GF-D8 (cell line): ENCODE measurements at places on chromosomes 13 and 19.
A peak's percentile ranks its signal among the peaks of the same experiment; 100 is the strongest.

DNA sequence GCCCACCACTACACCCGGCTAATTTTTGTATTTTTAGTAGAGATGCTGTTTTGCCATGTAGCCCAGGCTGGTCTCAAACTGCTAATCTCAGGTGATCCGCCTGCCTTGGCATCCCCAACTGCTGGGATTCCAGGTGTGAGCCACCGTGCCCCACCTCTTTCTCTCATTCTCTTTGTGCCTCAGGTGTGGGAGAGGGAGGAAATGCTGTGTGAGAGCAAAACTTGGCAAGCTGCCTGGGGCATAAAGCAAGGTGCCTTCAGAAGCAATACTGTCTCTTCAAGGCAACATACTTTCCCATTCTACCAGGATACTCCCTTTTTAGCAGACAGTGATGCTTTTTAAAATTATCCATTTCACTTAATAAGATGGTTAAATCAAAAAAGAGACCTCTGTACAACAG, 53.2 kb upstream of the RFC3 start:
- DNase-seq: no peak

- DNase-seq: no peak
These were observed 33.0 kb upstream of the VSTM2B start for GRCh38 chr19:29492769-29493168.

GRCh38 chr19:51971624-51972023, 15.0 kb downstream of the ZNF350 start:
- no peak for DNase-seq

- DNase-seq: no peak
These were observed 8.5 kb upstream of the CEACAM5 start for GRCh38 chr19:41699968-41700323.

GRCh38 chr13:40208517-40208916, 457.9 kb downstream of the FOXO1 start:
- DNase-seq: no peak

- DNase-seq: no peak
These were observed 2.1 kb downstream of the MCOLN1 start for GRCh38 chr19:7524523-7524922.

GRCh38 chr13:90793261-90793820, 554.1 kb upstream of the MIR17HG start:
- no peak for DNase-seq

DNA sequence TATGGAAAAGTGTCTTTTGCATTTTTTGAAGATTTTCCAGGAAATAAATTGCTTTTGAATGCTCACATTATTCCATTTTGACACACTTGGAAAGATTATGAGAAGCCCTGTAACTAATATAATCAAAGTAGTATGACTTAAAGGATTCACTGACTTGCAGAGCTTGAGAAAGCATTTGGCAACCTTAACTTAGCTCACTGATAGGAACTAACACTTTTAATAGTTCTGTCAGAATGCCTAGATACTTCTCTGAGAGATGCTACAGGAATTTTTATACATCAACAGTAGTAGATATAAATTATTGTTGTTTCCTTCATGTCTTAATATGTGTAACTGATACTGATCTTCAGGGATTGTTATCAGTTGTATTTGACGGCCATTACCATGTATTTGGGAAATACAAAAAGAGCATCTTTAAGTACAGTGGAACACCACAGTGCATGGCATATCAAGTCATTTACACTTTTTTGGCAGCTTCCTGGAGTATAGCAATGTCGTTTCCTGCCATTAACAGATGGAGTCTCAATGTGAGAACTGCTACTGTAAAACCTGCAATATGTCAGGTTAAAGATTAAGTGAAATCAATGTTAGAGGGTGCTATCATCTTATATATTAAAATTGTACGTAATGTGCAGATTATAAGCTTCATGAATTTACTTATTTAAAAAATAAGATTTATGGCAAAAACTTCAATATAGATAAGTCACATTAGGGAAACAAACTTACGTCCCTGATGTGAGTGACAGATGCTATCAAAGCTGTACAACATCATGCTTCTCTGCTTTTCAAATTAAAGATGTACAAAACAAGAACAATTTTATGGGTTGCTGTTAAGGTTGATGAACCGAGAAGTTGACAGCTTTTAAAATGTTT, 1159.8 kb upstream of the MIR17HG start:
- no peak for DNase-seq

DNA sequence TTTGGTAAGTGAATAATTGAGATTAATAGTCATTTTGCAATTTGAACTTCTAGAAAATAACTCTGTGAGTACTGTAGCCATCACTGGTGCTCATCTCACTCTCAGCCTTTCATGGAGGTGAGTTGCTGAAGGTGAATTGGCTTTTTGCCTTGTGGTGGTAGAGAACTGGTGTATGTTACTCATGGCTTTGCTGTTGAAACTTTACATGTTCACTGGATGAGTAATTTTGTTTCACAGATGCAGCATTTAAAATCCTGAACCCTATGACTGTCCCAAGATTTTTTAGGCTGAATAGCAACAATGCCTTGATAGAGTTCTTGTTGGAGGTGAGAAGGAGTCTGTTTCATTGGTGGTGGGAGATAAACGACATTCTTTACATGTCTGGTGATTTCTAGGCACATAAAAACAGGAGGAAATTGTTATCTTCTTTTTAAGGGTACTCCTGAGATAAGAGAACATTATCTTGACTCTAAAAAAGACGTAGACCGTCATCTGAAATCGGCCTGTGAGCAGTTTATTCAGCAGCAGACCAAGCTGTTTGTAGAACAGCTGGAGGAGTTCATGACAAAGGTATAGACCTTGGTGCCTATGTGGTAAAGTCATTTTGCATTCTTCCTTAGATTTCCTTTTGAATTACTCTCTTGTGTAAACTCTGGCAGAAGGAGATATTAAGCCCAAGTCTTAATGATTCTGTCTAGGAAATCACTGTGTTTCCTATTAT, 53.9 kb downstream of the COG3 start:
- no peak for DNase-seq

- DNase-seq: peak; percentile 45
These were observed 3.6 kb upstream of the HPN start for GRCh38 chr19:35037716-35038622.

- DNase-seq: peak; percentile 45
These were observed 10.9 kb downstream of the APOC1 start for GRCh38 chr19:44925114-44925891.

DNA sequence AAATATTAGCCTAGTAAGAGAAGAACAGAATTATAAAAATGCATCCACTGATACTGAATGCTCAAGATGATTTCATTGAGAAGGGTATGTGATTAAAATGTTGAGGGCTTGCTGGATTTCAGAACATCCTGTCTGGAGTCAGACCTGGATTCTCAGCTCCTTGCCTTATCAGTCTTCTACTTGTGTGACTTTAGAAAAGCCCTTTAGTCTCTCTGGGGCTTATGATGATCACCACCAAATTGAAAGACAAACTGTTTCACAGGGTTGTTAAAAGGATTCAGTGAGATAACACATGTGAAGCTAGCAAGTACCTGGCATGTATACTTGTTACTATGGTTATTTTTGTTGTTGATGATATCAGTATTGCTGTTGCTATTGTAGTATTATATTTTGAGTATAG, 118.4 kb downstream of the GPC6 start:
- DNase-seq: no peak

DNA sequence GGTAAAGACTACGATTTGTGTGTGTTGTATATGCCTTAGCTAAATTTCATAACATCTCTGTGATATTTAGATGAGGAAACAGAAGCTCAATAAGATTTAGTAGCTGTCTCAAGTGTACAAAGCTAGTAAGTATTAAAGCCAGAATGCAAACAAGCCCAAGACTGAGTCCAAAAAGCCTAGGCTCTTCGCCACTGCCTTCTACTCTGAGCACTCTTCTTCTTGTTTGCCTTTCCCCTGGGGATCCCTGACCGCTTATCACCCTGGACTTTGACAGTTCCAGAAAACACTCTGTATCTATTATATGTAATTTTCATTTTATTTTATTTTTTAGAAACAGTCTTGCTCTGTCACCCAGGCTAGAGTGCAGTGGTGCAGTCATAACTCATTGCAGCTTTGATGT, 5.8 kb downstream of the TM9SF2 start:
- no peak for DNase-seq

GRCh38 chr19:1088416-1089010, 6.7 kb downstream of the POLR2E start:
- DNase-seq: no peak

- DNase-seq: no peak
These were observed 56.2 kb upstream of the UBE2L5 start for GRCh38 chr13:30366088-30366487.

DNA sequence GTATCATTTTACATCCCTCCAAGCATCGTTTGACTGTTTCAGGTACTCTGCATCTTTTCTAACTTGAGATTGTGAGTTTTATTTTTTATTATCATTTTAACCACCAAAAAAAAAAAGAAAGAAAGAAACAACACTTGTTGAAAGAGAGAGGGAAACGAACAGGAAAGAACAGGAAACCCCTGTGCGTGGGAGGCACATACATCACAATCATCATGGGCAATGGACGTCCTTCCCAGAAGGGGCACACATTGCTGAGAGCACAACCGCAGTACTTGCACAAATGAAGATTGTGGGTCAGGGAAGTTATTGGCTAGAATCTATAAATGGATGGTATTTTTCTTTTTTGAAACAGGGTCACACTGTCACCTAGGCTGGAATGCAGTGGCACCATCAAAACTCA, 1.7 kb downstream of the CLC start:
- no peak for DNase-seq

DNA sequence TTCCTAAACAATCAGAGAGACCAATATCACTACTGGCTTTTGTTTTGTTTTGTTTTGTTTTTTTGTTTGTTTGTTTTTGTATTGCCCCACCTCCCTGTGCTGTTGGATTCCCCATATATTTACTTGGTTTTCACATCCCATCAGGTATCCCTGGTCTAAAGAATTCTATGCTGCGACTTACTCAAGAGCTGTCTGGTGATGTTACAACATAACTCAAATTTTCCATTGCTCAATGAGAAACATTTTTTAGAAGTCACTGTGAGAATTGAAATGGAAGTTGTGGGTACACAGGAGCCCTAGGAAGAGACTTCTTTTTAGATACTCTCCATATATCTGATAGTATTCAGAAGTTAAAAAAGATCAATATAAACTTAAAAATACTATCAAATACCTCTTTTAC, 181.4 kb downstream of the KLF5 start:
- no peak for DNase-seq

DNA sequence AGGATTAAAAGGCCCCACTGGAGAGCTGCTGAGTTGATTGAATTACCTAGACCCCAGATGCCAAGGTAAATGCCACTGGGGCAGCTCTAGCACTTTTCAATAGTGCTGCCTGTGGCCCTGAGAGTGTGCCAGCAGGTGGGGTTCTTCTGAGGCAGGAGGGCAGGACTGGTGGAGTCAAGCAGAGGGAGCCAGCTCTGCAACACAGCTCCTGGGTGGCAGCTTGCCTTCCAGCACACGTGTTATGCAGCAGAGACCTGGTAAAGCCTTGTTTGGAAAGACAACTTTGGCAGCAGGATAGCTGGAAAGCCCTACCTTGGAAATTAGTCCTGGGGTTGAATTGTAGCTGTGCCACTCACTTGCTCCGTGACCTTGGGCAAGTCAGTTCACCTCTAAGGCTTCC, 306.6 kb downstream of the ATP8A2 start:
- no peak for DNase-seq

DNA sequence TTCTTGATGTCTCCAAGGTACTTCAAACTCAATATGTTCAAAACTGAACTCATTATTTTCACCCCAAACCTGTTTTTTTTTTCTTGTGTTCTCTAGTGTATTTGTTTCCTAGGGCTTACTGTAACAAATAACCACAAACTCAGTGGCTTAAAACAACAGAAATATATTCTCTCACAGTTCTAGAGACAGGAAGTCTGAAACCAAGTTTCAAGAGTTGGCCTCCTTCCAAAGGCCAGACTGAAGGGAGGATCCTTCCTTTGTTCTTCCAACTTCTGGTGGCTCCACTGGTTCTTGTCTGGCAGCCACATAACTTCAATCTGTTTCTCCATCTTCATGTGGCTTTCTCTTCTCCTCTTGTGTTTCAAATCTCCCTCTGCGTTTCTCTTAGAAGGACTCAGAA, 62.0 kb upstream of the PDCD5 start:
- no peak for DNase-seq

- no peak for DNase-seq
These were observed 410.1 kb upstream of the HTR2A start for GRCh38 chr13:47306991-47307390.

GRCh38 chr19:21321996-21322395, 7.2 kb downstream of the ZNF708 start:
- DNase-seq: no peak

DNA sequence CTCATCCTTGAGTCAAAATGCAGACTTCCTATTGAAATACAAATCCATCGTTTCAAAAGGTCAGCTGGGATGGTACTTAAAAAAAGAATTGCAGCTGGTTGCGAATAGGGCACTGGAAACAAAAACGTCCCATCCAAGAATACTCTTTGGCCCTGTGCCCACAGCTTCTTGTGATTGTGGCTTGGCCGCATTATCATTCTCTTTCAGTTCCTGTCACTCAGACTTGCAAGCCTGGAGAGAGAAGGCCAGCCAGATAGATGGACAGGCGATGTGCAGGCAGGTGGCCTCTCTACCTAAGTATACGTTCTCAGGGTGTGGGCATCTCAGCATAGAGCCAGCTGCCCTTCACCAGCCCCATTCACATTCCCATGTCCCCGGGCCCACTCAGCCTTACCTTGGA, 208.5 kb upstream of the ZNF536 start:
- no peak for DNase-seq

GRCh38 chr13:48879432-48879831, 96.3 kb upstream of the FNDC3A start:
- DNase-seq: no peak

- no peak for DNase-seq
These were observed 116.9 kb upstream of the EDNRB start for GRCh38 chr13:78035500-78035899.

DNA sequence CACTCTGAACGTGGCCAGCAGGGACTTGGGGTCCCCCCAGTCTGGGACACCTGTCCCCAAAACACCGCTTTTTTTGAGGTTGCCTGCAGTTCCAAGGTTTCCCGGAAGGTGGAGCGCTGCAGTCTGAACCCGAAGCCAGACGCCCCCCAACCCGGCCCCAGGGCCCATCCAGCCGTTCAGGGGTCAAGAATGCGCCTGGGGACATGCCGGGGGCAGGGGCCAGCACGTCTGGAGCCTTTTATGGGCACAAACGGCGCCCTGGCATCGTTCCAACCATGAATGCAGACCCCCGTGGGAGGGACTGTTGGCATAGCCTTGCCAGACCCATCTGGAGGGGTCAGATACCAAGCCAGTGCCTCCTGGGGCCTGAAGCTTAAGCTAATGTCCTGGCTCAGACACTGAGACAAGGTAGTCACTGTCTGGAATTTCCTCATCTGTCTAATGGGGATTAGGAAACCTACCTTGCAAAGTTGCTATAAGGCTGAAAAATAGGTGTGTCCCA, 6.9 kb downstream of the S1PR5 start:
- DNase-seq: no peak

DNA sequence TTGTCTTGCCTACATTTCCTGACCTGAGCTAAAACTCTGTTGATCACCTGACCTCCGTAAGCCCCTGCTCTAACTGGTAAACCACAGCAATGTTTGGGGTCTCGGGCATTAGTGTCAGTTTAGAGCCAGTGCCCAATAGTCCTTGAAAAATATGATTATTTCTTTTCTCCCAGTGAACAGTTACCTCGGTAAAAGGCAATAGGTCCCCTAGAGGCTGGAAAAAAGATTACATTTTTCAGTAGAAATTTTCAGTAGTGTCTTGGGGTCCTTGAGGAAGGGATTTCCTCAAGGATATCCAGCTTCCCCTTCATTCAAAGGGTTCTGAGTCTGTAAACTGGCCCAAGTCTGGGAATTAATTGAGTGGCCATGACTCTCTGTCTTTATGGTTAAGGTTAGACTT, 177.5 kb downstream of the SLC7A1 start:
- no peak for DNase-seq

- no peak for DNase-seq
These were observed 553.9 kb downstream of the LMO7 start for GRCh38 chr13:76189882-76190519.
